ENCODE measurements at places on chromosomes 7 and 10.

DNA sequence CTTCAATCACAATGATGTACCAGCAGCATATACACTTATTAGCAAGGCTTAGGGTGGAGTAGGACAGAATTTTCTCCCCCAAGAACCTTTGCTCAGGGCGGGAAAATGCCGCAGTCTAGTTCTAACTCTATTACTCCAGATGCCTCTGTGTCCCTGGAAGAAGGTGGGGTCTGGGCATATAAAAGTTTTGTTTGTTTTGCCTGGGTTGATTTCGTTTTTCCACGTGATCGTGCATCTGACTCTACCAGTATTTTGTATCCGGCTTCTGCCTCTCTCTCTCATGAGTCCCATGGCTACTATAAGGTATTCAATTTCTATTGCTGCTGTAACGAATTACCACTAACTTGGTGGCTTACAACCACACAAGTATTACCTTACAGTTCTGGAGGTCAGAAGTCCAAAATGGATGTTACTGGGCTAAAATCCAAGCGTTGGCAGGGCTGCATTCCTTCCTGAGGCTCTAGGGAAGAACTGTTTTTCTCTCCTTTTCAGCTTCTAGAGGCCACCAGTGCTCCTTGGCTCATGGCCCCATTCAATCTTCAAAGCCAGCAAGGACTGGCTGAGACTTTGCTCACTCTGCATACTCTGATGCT is 181.2 kb upstream of the PRSS58 start:
- no peak for DNase-seq

DNA sequence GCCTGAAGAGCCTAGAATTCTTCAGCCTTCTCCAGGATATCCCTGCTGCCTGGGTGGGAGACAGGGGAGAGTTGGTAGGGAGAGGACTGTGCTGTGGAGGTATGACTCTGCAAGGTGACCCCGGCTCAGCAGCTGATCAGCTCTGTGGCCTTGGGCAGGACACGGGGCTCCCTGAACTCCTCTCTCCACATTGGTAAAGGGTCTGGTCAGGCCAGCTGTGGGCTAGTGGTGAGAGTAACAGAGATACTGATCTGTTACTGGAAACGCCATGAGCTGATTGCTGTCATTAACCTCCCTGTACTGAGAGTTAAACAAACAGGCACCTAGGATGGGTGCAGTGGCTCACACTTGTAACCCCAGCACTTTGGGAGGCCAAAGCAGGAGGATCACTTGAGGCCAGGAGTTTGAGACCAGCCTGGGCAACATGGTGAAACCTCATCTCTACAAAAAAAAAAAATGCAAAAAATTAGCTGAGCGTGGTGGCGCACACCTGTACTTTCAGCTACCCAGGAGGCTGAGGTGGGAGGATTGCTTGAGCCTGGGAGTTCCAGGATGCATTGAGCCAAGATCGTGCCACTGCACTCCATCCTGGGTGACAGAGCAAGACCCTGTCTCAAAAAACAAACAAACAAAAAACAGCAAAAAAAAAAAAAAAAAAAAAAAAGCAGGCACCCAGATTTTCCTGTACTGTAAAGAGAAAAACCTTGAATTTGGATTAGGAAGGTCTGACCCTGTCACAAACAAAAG is 151.5 kb downstream of the CUX1 start:
- no peak for DNase-seq

- no peak for DNase-seq
Observed at GRCh38 chr7:94047956-94048355, 43.8 kb upstream of the BET1 start.

GRCh38 chr10:102802920-102803534 is 34.2 kb downstream of the CYP17A1 start:
- no peak for DNase-seq

GRCh38 chr7:100546129-100546925 is 7.3 kb downstream of the AGFG2 start:
- no peak for DNase-seq

DNA sequence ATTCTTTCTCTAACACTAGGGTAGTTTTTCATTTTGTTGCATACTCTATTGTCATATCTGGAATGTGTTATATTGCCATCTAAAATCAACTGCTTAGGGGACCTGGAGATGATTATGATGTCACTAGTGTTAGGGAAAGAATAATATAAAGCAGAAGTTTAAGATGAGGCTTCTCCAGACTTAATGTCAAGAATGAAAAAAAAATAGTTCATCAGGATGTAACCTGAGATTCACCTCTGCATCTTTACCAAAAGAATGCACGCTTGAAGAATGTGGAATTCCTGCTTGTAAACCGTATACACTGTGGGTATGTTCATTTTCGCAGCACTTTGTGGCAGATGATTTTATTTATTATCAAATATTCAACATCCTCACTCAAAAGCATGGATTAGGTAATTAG is 184.6 kb downstream of the ST7 start:
- no peak for DNase-seq

- DNase-seq: no peak
Observed at GRCh38 chr7:51482976-51483375, 166.4 kb upstream of the COBL start.

DNA sequence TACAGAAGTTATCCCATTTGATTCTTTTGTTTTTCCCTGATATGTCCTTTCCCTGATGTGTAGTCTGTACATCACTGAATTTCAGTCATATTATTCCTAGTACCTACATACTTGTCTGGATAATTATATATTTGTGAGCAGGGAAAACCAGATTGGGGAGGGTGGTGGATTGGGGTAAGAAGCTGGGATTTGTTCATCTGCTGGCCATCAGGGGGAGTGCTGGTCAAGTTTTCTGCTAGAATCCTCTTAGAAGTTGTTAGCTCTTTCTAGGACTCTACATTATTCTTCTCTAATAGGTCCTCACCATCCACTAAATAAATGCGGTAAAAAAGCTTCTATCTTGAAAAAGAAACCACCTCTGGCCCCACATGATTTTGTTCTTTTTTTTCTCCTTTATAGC is 232.7 kb upstream of the TAC1 start:
- DNase-seq: no peak

DNA sequence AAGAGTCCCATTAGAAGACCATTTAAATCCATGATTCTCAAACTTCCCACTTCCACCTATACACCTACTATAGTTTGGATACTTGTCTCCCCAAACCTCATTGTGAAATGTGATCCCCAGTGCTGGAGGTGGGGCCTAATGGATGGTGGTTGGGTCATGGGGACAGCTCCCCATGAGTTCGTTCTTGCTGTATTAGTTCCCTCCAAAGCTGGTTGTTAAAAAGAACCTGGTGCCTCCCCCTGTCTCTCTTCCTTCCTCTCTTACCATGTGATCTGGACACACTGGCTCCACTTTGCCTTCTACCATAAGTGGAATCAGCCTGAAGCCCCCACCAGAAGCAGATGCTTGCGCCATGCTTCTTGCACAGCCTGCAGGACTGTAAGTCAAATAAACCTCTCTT is 53.9 kb downstream of the WIPF3 start:
- no peak for DNase-seq

GRCh38 chr10:126638542-126638941 is 32.0 kb downstream of the C10orf90 start:
- no peak for DNase-seq

GRCh38 chr10:114682532-114682931 is 24.5 kb upstream of the ABLIM1 start:
- DNase-seq: no peak

GRCh38 chr10:124282326-124282725 is 136.4 kb downstream of the OAT start:
- DNase-seq: no peak

DNA sequence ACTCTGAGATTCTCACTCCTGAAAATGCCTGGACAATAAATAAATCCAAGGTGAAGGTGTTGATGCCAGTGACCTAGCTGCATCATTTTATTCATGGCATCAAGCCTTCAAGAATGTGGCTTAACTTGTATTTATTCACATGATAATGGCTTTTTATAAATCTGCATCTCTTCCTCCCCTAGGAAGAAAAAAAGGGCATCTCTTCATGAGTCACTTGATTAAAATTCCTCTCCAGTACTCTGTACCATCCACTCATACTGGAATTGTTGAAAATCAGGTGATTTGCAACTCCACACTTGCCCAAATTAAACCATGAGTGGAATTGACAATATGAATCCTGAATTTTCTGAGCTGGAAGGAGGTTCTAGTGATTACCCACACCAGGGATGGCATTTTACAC is 30.2 kb downstream of the PTPRE start:
- DNase-seq: no peak

- DNase-seq: no peak
Observed at GRCh38 chr7:16044645-16045044, 358.2 kb upstream of the MEOX2 start.

DNA sequence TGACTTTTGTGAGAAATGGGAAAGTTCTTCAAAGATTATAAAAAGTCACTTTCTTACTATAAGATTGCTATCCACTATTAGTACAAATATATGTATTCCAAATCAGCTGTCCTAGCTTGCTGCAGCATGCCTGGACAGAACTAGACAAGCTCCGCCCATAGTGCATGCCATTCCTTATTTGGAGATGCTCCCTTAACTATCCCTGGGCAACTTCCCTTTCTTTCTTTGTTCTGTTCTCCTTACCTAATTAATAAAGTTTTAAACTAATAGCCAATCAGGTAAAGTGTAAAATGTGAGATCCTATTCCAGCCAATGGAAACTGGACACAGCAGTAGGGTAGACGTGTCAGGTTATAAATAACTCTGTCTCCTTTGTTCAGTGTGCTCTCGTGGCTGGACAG is 281.9 kb downstream of the CAMK1D start:
- no peak for DNase-seq

GRCh38 chr7:87528730-87529129 is 53.2 kb upstream of the ABCB4 start:
- no peak for DNase-seq

GRCh38 chr10:6247041-6247712 is 44.4 kb downstream of the PFKFB3 start:
- no peak for DNase-seq

- no peak for DNase-seq
Observed at GRCh38 chr10:69421611-69422308, 5.0 kb upstream of the TACR2 start.

Measured in nucleus accumbens (tissue), 56 donors.